Fibroblast of lung (primary cell): ENCODE measurements at places on chromosomes 4 and X. TPM values are rescaled to one million over a fixed set of nuclear protein-coding genes. Genes with fewer than 3 reads are reported as not detected.

The GATA1 gene
- polyA plus RNA-seq = 0.07 TPM in 1 of 2 replicates, not detected in the other

DNA sequence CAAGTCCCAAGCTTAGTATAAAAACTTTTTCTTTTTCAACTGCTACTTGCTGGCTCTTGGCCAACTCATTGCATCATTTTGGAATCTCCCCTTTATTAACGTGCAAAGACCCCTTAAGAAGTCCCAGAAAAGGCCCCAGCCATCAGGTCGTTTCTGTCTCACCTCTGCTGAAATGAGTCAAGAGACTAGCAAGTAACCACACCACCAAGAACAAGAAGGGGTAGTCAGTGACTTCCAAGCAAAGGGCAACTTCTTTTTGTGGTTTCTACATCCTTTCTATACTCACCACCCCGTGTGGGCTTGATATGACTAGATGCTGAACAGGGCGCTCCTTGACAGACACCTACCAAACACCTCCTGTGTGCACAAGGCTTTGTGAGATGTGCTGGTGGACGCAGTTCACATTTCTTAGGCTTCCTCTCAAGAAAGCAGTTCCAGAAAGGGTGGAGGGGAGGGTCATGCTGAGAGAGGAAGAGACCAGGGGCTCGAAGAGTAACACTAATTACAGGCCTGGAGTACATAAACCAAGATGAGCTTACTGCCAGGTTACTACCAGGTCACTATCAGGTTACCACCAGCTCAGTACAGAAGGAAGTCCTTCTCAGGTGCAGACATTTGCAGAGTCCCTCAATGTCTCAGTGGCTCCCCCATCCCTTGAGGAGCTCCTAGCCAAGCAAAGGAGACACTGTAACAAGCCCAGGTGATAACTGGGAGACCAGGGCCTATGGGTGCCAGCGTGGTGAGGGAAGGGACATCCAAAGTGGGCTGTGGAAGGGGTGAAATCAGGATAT, 19.3 kb downstream of the JAKMIP1 start:
- no peak for DNase-seq

DNA sequence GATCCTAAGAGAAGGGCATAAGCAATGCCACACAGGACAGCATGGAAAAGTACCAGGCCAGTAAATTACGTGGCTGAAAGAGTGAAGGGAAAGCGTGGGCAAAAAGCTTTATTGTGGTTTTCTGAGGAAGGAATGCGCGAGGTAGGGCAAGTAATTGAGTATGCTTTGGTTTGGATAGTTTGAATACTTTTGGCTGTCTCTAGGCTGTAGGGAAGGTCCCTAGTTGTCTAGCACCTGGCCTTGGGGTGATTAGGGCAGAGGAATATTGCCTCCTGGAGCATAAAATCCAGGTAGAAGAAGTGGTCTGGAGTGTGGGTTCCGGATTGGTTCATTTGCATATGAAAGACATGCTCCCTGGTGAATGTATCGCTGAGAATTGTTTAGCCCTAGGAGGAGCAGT, 46.4 kb upstream of the NALF2 start:
- DNase-seq = no peak

DNA sequence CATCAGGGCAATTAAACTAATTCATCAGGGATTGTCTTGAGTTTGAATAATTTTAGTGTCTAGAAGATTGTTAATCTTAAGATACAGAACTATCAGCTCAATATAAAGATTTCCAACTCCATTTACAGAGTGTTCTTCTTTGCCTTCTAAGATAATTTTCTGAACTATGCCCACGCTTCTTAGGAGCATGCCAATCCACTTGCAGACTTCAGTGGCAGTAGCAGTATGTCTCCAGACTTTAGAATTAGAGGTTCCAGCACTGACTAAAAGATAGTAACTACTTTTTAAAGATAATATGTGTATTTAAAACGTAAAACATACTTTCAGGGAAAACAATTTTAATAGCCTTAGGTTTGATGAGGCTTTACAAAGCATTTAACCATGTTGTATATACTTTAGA, 34.2 kb upstream of the GALNT7 start:
- no peak for DNase-seq

DNA sequence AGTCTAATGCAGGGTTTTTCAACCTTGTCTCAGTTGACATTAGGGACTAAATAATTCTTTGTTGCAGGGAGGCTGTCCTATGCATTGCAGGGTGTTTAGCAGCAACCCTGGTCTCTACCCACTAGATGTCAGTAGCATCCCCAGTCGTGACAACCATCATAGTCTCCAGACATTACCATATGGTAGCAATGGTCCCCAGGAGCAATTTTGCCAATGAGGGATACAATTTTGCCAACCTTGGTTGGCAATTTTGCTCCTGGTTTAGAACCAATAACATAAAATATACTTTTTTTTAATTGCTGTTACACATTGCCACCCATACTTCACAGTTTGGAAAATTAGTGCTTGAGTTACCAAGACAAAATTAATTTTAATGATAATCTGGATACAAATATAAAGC, 6.0 kb downstream of the EREG start:
- DNase-seq = peak; percentile 39

The FGF13 gene
- polyA plus RNA-seq = 2.5 and 4.1 TPM in 2 replicates

- no peak for DNase-seq
Measured at GRCh38 chr4:95515589-95515988, 33.2 kb downstream of the UNC5C start.

DNA sequence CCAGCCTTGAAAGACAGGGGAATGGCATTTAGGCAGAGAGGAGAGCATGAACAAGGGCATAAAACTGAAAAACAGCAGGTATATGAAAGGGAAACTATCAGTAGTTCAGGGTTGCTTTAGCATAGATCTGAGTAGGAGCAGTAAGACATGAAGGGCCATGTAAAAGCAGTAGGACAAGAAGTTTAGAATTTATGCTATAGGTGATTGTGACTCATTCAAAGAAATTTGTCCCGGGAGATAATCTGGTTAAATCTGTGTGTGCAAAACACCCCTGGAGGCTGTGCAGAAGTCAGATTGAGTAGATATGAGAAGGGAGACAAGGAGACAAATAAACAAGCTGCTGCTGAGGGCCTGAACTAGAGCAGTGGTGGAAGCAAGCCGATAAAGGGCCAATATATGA, 109.1 kb upstream of the BMP3 start:
- no peak for DNase-seq

DNA sequence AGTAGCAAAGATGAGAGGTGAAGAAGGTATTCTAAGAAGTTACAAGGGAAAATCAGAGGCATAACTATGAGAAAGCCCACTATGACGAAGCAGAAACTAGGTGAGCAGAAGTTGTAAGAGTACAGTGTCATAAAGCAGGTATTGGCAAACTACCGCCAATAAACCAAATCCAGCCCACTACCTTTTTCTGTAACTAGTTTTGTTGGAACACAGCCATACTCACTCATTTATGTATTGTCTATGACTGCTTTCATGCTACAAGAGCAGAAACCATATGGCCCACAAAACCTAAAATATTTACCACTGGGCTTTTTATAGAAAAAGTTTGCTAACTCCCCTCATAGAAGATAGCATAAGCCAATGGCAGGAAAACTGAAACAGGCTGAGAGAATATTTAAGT, 31.8 kb upstream of the ZCCHC13 start:
- no peak for DNase-seq

GRCh38 chr4:182163180-182163579, 80.0 kb upstream of the TENM3 start:
- DNase-seq = no peak

The MID1 gene
- polyA plus RNA-seq = 27.3 and 27.7 TPM in 2 replicates

DNA sequence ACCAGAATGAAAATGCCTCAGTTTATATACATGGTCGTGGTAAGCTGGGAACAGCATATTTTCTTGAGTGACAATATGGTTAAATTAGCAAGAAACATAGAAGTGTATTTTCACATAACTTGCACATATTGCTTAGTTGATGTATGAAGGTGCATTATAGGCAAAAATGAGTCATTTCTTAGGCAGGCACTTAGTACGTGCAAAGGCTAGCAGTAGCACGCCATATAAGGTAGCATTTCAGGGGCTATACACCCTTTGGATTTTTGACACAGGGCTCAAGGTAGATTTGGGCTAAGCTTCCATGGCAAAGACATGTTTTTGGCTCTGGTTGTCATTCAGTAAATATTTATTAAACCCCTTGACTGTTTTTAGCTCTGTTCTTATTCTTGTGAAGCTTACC, 33.1 kb downstream of the PCDH7 start:
- peak; percentile 87 for DNase-seq

DNA sequence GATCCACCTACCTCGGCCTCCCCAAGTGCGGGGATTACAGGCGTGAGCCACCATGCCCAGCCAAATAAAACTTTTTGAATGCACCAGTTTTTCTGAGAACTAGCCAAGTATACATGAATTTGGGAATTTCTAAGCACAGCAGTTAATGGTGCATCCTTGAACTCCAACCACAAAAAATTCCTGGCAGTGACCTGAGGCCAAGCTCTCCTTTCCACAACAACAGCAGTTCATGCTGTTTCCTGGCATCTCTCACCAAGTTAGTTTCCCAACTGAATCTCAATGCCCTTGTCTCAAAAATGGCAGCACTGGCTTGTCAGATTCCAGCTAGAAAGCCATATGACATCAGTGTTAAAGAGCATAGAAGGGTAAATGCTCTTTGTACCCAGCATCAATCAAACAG, 15.9 kb upstream of the XKRX start:
- DNase-seq = peak; percentile 5

DNA sequence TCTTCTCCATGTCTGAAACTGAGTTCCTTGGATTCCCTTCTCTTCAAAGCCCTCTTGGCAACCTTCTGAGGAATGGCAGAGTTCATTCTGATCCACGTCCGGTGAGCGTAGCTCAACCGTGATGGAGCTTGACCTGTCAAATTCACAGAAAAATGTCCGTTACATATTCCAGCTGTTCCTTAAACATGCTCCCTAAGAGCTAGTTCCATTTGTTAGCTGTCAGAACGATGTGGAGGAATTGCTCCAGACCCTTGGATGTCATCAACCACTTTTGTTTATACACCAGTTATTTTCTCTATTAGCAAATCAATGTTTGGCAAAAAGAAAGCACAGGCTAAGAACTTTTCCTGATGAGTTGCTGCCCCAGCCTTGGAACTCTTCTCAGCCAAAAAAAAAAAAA, 50.1 kb downstream of the NHS start:
- DNase-seq = peak; percentile 63

The BRS3 gene
- polyA plus RNA-seq = not detected in 2 replicates

The GLOD5 gene
- polyA plus RNA-seq = not detected in 2 replicates

The PLAC1 gene
- polyA plus RNA-seq = 0.22 and 0.26 TPM in 2 replicates

DNA sequence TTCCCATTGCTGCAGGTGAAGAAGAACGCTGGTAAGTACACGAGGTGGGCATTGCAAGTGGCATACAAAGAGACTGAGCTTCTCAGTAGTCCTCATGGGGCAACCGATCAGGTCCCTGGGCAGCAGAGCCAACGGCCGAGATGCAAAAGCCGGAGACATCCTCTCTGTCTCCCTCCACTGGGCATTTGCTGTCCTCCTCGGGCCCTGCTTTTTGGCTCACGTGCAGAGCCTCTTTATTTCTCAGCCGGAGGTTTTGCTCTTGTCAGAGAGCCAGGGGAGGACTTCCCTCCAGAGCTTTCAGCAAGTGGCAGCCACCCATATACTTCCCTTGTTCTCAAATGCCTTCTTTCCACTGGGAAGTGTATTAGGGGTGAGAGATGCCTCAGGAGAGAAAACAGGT, 18.0 kb downstream of the STARD8 start:
- no peak for DNase-seq

DNA sequence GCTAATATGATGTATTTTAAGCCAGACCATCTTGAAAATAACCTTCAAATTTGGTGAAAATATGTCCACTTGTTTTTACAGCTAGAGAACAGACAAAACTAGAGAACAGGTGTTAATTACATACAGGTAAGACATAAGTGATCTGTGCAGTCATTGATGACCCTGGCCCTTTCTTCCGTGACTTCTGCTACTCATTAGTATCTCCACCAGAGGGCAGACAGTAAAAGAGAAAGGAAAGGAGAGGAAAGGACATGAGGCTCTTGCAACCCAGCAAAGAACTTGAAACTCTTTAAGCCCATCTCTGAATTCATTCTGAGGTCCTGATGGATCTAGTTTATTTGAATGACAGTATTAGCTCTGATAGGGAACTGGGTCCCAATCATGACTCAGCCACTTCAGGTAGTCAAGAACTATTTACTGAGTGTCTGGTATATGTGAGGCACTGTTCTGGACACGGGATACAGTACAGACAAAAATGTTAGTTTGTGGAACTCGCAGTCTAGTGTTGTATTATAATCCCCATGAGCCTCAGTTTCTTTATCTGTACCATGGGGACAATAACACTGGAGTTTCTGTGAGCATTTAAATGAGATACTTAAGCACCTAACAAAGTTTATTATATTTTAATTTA, 121.0 kb upstream of the TEX13D start:
- peak; percentile 19 for DNase-seq

The ZCCHC18 gene
- 0.41 and 0.48 TPM in 2 replicates for polyA plus RNA-seq

The DCK gene
- polyA plus RNA-seq = 18.4 and 20.4 TPM in 2 replicates

- DNase-seq = no peak
Measured at GRCh38 chr4:113725963-113726362, 35.6 kb downstream of the CAMK2D start.

The PNMA6A gene
- 0.56 and 0.85 TPM in 2 replicates for polyA plus RNA-seq

GRCh38 chrX:1521459-1521956, 15.5 kb downstream of the P2RY8 start:
- DNase-seq = no peak

GRCh38 chr4:88158038-88158488, 376 bp downstream of the ABCG2 start:
- DNase-seq = no peak

DNA sequence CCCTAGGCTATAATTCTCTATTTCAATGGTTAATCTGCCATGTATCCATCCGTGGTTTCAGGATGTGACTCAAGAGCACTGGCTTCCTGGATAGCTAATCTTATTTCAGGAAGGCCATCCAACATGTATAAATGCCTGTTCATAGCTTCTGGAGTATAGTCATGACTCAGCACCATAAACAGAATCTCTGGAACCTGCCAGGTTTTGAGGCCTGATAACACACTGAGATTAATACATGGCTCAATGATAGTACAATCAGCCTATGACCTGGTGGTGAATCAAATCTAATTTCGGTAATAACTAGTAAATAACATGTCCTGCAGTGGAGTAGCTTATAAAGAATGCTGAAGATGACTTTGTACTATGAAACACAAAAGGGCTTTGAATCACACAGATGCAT, 5.7 kb upstream of the IL13RA2 start:
- peak; percentile 87 for DNase-seq

- no peak for DNase-seq
Measured at GRCh38 chr4:78863991-78864390, 75.2 kb downstream of the PAQR3 start.
